ENCODE measurements at places on chromosomes 1 and 21.

GRCh38 chr1:235012436-235013210 is 116.0 kb downstream of the TOMM20 start:
- peak overlapping the region; percentile 76 for H3K4me3 ChIP-seq
- no peak for DNase-seq
- H3K36me3 ChIP-seq, result peaks cover 26% of the 10 kb centered on the region
- H3K4me1 ChIP-seq, result peaks cover 29% of the 10 kb centered on the region
- peak overlapping the region; percentile 94 for H3K27ac ChIP-seq

DNA sequence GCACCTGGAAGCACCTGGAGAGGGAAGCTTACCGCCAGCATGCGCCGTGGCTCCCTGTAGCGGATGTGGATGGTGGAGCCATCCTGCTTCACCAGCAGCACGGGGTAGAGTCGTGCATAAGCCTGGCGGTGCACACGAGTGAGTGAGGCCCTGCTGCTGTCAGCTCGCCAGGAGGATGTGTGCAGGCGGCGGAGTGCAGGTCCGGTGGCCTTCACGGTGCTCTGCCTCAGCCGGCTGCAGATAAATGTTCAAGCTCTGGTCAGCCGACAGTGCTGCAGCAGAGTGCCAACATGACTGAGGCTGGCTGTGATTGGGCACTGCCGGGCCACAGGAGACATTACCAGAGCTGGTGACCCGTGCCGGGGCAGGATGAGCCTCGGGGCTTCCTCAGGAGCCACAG is 1.5 kb downstream of the MRPL55 start:
- no peaks in the 10 kb centered on the region for H3K27me3 ChIP-seq
- DNase-seq, result no peak
- peaks cover 13% of the 10 kb centered on the region for H3K4me1 ChIP-seq
- H3K4me3 ChIP-seq, result peak overlapping the region; percentile 84
- H3K27ac ChIP-seq, result no peak overlapping the region
- peaks cover 30% of the 10 kb centered on the region for H3K36me3 ChIP-seq

GRCh38 chr1:76682138-76682537 is 185.1 kb upstream of the ST6GALNAC5 start:
- no peak overlapping the region for H3K4me3 ChIP-seq
- H3K27ac ChIP-seq, result no peak overlapping the region
- no peaks in the 10 kb centered on the region for H3K4me1 ChIP-seq
- DNase-seq, result no peak

DNA sequence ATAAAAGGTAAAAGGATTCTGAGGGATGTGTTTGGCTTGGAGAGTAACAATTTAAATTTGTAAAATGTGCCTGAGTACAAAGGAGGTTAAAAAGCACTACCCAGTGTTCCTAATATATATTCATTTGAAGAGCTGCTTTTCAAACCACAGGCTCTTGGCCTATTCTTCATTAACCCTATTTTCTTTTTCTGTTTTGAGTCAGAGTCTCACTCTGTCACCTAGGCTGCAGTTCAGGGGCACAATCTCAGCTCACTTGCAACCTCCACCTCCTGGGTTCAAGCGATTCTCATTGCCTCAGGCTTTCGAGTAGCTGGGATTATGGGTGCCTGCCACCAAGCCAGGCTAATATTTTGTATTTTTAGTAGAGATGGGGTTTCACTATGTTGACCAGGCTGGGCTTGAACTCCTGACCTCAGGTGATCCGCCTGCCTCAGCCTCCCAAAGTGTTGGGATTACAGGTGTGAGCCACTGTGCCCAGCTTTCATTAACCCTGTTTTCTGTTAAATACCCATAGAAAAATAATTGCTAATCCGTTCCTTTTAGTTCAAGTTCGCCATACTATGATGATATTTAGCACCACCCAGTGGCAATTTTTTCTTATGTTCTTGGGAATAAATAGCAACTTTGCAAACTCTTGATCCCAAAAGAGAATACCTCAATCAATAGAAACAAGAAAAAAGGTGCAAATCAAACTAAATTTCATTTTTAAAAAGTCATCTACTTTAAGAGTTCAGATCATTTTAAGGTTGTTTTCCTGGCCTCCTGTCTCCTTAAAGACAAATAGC is 30.5 kb downstream of the ZBTB8OS start:
- no peak overlapping the region for H3K4me3 ChIP-seq
- peak overlapping the region; percentile 29 for H3K27ac ChIP-seq

- peaks cover 8% of the 10 kb centered on the region for H3K36me3 ChIP-seq
- peaks cover 32% of the 10 kb centered on the region for H3K4me1 ChIP-seq
- DNase-seq, result peak; percentile 5
- no peaks in the 10 kb centered on the region for H3K27me3 ChIP-seq
- peak overlapping the region; percentile 76 for H3K4me3 ChIP-seq
Observed at GRCh38 chr1:61254634-61255357, 172.4 kb downstream of the NFIA start.

DNA sequence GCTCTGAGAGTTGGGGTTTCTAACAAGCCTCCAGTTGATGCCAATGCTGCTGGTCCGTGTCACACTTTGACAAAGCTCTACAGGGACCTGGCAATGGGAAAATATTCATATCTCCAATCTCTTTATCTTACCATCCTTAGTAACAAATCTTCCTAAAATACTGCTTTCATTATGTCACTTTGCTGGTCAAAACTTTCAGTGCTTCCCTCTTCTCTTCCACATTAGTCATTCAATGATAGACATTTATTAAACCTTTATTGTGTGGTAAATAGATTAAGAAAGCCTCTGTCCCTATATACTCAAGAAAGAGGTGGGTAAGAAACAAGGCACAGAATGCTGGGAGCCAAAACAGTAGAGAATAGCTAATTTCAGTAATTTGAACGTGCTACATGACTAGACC is 79.3 kb downstream of the SLC44A5 start:
- H3K27me3 ChIP-seq, result no peaks in the 10 kb centered on the region
- no peak overlapping the region for H3K27ac ChIP-seq
- no peaks in the 10 kb centered on the region for H3K36me3 ChIP-seq
- no peak overlapping the region for H3K4me3 ChIP-seq
- DNase-seq, result no peak
- H3K4me1 ChIP-seq, result no peaks in the 10 kb centered on the region

- peaks cover 33% of the 10 kb centered on the region for H3K4me1 ChIP-seq
- no peaks in the 10 kb centered on the region for H3K27me3 ChIP-seq
- peak overlapping the region; percentile 84 for H3K27ac ChIP-seq
- H3K36me3 ChIP-seq, result no peaks in the 10 kb centered on the region
- DNase-seq, result no peak
Observed at GRCh38 chr1:98403963-98404480, 257.5 kb upstream of the SNX7 start.

DNA sequence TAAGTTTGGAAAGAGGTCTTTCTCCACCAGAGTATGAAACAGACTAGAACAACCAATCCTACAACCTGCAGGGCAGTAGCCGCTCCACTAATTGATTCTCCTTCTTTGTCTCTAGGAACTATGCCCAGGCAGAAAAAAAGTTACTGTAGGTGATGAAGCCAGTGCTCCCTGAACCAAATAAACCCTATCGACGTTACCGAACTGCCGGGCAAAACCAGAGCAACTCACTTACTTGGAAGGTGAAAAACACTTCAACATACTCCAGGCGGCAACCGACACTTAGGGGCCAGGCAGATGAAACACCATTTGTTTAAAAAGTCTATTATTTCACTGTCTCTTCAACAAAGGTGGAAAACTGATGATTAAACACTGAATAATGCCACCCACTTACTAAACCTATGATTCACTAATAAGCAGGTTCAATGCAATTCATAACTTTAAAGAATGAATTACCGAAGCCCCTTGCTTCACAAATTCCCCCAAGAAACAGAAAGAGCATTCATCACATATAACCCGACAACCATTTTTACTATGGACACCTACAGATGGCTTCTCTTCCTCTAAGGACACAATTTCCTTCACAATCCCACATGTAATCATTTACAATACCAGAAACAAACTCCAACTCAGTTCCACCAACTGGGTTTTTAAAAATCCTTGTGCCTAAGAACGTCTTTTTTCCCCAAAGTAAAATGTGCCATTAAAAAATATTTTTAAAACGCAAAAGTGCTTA is 1.6 kb downstream of the NRIP1 start:
- H3K4me1 ChIP-seq, result peaks cover 41% of the 10 kb centered on the region
- peaks cover 8% of the 10 kb centered on the region for H3K27me3 ChIP-seq
- H3K4me3 ChIP-seq, result peak overlapping the region; percentile 79

- no peak overlapping the region for H3K4me3 ChIP-seq
- no peaks in the 10 kb centered on the region for H3K36me3 ChIP-seq
- no peak for DNase-seq
Observed at GRCh38 chr1:112060261-112060660, 70.8 kb upstream of the KCND3 start.

All from effector memory CD8-positive, alpha-beta T cell (primary cell).